Chondrocyte (in vitro differentiated cells): ENCODE measurements at places on chromosomes 6 and 20.

DNA sequence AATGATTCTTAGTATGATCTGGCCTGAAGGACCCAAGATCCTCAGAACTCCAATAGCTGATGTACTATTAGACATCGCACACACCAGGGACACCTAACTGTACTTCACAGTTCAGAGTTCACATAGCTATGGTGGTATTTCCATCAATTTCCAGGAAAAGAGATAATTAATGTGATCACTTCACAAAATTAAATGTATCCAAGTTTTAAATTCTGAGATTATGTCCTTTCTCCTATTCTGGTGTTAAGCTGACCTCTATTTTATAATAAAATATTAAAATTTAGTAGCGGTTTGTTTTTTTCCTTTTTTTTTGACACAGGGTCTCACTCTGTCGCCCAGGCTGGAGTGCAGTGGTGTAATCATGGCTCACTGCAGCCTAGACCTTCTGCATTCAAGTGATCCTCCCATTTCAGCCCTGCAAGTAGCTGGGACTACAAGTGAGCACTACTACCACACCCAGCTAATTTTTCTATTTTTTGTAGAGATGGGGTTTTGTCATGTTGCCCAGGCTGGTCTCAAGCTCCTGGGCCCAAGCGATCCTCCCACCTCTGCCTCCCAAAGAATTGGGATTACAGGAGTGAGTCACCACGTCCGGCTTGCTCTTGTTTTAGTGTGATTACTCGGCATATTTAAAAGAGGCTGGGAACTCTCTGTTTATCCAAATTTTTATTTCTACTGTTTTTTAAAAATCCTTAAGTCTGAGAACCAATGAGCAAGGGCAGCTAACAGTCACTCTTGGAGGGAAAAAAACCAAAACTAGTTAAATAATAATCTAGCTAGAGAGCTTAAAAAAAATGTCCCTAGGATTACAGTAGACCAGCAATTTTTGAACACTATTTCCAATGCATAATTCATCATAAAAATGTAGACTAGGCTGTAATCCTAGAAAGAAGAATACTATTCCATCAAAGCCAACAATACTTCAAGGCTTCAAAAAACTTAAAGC is 16.0 kb downstream of the KIF13A start:
- DNase-seq, result no peak

GRCh38 chr20:63166193-63167020 is 49.5 kb downstream of the YTHDF1 start:
- DNase-seq, result peak; percentile 77

GRCh38 chr20:29873946-29874345 is 1383.5 kb upstream of the DEFB115 start:
- DNase-seq, result peak; percentile 100

- no peak for DNase-seq
These were observed 101.2 kb downstream of the TTLL2 start for GRCh38 chr6:167426084-167426483.

DNA sequence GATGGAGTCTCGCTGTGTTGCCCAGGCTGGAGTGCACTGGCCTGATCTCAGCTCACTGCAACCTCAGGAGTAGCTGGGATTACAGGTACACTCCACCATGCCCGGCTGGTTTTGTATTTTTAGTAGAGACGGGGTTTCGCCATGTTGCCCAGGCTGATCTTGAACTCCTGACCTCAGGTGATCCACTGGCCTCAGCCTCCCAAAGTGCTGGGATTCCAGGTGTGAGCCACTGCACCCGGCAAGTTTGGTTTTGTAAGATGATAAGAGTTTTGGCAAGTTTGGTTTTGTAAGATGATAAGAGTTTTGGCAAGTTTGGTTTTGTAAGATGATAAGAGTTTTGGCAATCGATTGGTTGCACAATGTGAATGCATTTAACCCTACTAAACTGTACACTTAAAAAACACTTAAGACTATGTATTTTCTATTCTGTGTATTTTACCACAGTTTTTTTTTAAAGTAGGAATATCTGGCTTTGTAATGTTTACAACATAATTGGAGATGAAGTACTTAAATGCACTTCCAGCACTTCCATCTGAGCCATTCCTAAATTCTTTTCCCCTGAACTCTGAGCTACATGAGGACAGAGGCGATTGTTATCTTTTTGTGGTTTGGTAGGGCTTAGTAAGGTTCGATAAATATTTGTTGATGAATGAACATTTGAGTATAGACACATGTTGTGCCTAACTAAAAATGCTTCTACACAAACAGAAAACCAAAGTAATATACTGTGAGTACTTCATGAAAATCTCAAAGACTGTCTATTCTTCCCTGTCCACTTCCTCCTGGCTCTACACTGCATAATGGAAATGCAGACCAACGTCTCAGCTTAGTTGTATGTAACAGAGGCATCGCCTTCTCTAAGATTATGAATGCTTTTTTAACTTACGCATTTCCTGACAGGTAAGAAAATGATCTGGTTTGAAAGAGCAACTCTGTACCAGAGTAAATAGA is 18.8 kb downstream of the SAMHD1 start:
- DNase-seq, result no peak

DNA sequence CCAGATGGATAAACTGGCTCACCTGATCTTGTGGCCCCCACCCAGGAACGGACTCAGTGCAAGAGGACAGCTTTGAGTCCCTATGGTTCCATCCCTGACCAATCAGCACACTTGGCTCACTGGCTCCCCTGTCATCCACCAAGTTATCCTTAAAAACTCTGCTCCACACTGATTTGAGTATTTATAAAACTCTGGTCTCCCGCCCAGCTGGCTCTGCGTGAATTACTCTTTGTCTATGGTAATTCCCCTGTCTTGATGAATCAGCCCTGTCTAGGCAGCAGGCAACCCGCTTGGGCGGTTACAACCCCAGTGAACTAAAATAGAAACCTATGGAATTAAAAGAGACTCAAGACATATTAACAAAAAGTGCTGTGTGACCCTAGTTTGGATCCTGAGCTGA is 38.1 kb upstream of the CD83 start:
- no peak for DNase-seq

GRCh38 chr6:154738551-154738961 is 5.3 kb downstream of the SCAF8 start:
- no peak for DNase-seq

- no peak for DNase-seq
These were observed 896.6 kb upstream of the MANEA start for GRCh38 chr6:94680669-94681212.

DNA sequence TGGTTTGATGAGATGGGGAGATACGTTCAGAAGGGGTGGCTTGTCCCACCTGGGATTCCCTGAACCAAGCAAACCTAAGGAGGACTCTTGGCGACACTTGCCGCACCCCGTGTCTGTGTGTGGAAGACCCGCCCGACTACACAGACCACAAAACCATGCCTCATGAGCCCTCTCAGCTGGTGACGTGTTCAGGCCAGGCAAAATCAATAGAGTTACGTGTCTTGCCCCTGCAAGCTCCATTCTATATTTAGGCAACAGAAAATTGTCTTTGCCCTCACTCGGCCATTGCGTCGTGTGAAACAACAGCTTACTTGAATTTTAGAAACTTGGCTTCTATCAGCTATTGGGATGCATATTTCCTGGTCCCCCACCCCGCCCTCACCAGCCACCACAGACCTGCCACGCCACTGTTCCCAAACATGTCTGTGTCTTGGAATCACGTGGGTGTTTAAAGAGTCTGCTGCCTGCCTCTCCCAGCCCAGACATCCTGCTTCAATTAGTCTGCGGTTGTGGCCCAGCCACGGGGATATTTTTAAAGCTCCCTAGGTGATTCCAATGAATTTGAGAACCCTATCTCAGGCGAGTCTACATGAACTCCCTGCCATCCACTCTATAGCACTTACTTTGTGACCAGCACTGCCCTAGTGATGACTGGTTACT is 279.2 kb upstream of the EXOC2 start:
- DNase-seq, result no peak

DNA sequence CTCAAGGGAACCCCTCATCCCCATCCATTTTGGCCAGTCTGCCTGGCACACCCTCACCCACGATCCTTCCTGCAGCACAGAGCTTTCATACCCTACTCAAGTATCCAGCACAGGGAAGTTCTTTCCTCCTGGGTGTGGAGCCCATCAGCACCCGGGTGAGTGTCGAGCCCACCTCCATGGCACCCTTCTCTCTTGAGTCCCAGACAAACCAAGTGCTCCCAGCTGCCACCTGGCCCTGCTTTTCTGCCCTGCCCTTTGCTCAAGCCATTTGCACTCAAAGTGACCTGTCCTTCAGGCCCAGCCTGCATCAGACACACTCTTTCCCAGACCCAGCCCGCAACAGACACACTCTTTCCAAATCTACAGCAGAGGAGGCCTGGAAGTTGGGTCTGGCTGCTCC is 257.2 kb downstream of the DLL1 start:
- peak; percentile 59 for DNase-seq

GRCh38 chr20:39874049-39874893 is 814.8 kb downstream of the MAFB start:
- DNase-seq, result no peak

- no peak for DNase-seq
These were observed 86.0 kb upstream of the IYD start for GRCh38 chr6:150282806-150283205.

GRCh38 chr6:42025066-42025844 is 25.1 kb upstream of the TAF8 start:
- DNase-seq, result peak; percentile 58

DNA sequence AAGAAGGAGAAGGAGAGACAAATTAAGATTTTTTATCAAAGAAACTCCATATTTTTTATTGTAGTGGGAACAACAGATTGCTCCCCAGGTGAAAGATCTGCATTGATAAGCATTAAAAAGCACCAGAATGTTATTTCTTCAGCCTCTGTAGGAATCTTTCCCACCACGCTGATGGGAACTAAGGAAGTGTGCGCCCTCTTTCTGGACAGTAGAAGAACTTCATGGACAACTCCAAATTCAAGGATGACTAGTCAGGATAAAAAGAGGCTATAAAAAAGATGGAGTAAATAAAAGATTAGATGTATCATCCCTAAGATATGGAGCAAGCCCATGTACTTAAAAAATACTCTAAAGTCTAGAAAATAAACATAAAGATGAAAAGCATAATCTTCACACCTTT is 45.8 kb upstream of the PAK5 start:
- DNase-seq, result no peak

- no peak for DNase-seq
These were observed 252.7 kb downstream of the DHX35 start for GRCh38 chr20:39214828-39215227.

GRCh38 chr20:21767739-21768223 is 62.3 kb downstream of the PAX1 start:
- no peak for DNase-seq

- no peak for DNase-seq
These were observed 35.8 kb downstream of the SLC2A4RG start for GRCh38 chr20:63775096-63775978.

DNA sequence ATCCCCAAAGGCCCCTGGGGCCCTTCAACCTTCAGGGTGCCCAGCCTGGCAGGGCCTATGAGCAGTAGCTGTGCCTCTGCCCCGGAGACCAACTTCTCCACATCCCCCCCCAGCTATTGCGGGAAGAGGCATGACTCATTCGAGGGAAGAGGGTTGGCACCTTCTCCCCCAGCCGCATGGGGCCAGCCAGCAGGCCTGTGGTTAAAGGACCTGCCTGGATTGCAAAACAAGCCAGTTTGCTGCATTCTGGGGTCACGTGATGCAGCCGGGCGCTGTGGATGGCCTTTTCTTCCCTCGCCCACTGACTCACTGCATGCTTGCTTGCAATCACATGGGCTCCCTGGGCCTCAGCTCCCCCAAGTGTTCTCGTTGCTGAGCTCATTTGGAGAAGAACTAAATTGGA is 182.5 kb downstream of the MAFB start:
- DNase-seq, result peak; percentile 95

- DNase-seq, result no peak
These were observed 17.6 kb upstream of the HLA-F start for GRCh38 chr6:29705389-29706231.

- DNase-seq, result no peak
These were observed 52.8 kb downstream of the MAP3K5 start for GRCh38 chr6:136739501-136739900.

DNA sequence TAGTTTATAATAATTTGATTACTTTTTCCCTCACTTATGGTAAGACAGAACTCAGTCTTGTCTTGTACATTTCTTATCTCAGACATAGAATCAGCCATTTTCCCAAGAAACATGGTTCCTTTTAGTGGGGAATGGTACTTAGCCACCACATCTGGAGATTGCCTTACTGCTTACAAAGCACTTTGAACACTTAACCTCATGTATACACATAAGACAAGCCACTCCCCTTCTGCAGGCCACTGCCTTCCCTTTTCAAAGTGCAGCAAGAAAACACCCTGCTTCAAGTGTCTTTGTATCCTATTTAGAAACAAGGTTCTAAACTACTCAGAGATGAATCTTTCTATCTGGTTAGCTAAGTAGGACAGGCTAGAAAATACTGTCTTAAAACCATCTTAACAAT is 159.2 kb downstream of the UBE3D start:
- no peak for DNase-seq

GRCh38 chr6:30071081-30071818 is 4.3 kb downstream of the PPP1R11 start:
- DNase-seq, result no peak

- DNase-seq, result peak; percentile 68
These were observed 31.9 kb downstream of the PLCG1 start for GRCh38 chr20:41169162-41169690.

DNA sequence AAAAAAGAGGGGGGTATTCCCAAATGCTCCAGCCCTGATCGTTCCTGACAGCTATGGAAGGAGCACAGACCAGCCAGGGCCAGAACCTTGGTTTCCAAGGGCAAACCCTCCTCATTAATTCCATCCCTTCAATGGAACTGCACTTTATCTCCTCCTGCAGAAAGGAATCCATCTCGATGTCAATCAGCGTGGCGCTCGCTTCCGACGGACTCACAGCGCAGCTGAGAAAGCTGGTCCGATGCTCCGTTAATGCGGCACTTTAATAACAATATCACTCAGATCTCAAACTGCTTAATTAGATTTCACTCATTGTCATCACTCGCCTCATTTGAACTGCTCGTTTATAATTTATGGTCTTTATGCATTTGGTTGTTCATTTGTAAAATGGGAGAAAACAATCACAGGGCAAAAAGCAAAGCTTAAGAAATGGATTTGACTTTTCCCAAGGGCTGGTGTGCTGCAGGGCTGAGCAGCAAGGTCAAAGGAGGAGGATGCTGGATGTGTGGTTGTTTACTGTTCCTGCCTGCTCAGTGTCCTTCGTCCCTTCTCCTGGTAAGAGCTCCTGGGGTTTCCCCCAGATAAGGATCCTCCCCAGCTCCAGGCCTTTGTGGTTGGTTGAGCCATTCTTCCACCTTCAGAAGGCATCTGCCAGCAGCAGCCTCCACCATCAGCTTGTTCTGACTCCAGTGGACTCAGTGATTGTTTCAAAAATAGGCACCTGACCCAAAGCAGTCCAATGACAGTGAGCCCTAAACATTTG is 152.7 kb downstream of the ANKRD60 start:
- no peak for DNase-seq
